ENCODE measurements at places on chromosomes 4 and X.
A peak's percentile ranks its signal among the peaks of the same experiment; 100 is the strongest.

GRCh38 chr4:75821216-75821615 is 81.0 kb downstream of the PPEF2 start:
- DNase-seq: no peak

DNA sequence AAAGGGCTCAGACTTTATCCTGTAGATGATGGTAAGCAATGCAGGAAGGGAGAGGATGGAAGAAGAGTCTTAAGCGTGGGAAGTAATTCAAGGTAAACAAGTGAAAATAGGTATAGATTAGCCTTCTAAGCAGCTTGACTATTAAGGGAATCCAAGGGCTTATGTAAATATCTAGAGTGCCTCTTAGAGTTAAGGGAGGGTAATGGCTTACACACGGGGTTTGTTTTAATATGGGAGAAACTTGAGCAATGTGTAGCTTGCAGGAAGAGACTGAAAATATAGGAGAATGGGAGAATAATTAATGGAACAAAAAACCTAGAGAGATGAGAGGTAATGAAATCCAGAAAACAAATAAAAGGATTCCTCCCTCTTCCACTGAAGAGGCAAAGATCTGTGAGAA is 12.8 kb upstream of the SAP30 start:
- no peak for DNase-seq

- DNase-seq: no peak
Measured at GRCh38 chr4:93710101-93710846, 118.3 kb upstream of the ATOH1 start.

DNA sequence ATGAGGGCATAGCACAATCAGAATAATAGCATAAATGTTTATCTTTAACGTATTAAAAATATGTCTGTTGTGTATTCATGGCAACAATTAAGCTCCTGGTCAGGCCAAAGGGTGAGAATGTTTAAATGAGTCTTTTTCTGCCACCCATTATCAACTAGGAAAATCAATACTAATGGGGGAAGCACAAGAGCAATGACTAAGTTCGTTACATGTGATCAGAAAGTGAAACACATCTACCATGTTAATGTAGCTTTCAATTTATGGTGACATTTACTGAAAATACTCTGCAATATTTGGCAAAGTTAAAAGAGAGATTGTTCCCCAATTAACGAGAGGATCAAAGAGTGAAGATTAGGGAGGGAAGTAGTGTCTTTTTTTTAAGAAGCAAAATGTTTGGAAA is 143.7 kb downstream of the NAA11 start:
- no peak for DNase-seq

DNA sequence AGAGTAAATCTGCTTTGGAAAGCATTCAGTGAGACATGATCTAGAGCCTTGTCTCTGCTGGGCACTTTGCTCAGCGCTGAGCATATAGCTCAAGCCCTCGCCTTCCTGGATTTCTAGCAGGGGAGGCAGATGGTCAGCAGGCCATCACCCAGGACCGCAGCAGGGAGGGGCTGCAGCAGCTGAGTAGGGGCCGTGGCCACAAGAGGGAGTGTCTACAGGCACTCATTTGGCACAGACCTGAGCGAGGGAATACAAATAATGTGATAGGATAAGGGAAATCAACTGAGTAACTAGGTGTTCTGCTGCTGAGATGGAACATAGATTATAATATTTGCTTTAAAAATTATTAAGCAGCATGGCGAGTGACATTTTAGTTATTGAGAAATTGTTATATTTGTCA is 30.2 kb downstream of the OFD1 start:
- DNase-seq: no peak

- no peak for DNase-seq
Measured at GRCh38 chrX:46649421-46650260, 76.1 kb downstream of the CHST7 start.

DNA sequence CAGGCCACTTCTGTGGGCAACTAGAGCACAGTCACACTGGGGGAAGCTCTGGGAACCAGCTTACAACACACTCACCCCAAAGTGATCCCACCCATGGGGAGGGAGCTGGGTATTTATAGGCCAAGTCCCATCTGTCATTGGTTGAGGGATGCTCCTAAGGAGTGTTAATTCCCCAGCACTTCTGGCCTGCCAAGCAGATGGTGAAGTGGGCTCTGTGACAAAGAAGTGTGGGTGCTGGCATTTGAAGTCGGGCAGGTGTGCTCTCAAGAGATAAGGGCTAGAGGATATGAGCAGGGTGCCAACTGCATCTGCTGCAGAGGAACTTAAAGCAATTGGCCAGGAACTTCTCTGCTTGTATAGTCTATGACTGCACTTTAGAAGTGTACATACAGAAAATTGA is 30.9 kb downstream of the PTCHD1 start:
- no peak for DNase-seq

- no peak for DNase-seq
Measured at GRCh38 chr4:164204434-164204833, 549.5 kb upstream of the SMIM31 start.

GRCh38 chr4:131609039-131609438 is 1540.1 kb upstream of the PCDH10 start:
- DNase-seq: no peak

DNA sequence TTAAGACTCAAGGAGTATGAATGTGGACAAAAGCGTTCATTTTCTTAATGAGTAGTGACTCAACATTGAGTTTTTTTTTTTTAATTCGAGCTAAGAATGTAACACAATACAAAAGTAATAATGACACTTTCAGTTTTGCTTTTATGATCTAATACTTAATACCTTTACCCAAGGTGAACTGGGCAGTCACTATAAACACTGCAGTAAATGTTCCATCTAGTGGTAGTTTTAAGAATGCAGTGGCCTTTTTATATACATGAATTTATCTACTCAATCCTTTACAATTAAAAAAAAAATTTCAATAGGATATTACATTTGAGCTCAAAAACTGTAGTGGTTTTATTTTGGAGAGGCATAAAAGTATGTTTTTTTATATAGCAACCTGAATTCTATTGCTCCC is 33.9 kb downstream of the PDK3 start:
- DNase-seq: no peak

GRCh38 chr4:244471-244870 is 60.8 kb downstream of the ZNF732 start:
- DNase-seq: peak; percentile 31
